ENCODE measurements at places on chromosomes 5 and 9. TPM values are rescaled to one million over a fixed set of nuclear protein-coding genes. Genes with fewer than 3 reads are reported as not detected.

Gene TYRP1
- polyA plus RNA-seq: not detected

- peak overlapping the region; percentile 63 for H3K27ac ChIP-seq
- peaks cover 8% of the 10 kb centered on the region for H3K27me3 ChIP-seq
- H3K4me3 ChIP-seq: peak overlapping the region; percentile 46
Observed at GRCh38 chr5:139647506-139648204, 494 bp upstream of the CXXC5 start.

DNA sequence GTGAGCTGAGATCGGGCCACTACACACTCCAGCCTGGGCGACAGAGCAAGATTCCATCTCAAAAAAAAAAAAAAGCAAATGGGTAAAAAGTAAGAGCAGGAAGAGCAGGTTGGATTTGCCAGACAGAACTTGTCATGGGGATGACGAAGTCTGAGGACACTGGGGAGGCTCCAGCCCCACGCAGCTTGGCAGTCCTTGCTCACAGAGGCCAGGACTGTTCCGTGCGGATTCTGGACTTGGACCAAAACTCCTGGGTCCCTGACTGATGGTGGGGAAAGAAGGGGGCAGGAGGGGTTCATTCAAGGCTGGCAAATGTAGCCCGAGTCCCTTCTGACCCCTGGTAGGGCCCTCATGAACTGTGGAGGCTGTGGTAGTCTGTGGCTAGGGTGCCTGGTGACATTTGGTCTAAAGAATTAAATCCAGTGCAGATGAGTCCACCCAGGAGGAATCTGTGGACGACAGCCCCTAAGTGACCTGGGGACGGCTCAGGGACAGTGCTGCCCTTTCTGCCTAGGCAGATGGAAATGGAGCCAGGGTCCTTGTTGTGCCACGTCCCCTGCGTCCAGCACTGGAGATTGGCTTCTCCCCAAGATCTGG, 3.1 kb downstream of the FGD3 start:
- H3K27me3 ChIP-seq: peaks cover 14% of the 10 kb centered on the region
- no peak for DNase-seq
- H3K36me3 ChIP-seq: no peaks in the 10 kb centered on the region
- H3K4me1 ChIP-seq: peaks cover 35% of the 10 kb centered on the region
- no peak overlapping the region for H3K27ac ChIP-seq
- no peak overlapping the region for H3K4me3 ChIP-seq

Gene PCDHA1
- not detected for polyA plus RNA-seq

DNA sequence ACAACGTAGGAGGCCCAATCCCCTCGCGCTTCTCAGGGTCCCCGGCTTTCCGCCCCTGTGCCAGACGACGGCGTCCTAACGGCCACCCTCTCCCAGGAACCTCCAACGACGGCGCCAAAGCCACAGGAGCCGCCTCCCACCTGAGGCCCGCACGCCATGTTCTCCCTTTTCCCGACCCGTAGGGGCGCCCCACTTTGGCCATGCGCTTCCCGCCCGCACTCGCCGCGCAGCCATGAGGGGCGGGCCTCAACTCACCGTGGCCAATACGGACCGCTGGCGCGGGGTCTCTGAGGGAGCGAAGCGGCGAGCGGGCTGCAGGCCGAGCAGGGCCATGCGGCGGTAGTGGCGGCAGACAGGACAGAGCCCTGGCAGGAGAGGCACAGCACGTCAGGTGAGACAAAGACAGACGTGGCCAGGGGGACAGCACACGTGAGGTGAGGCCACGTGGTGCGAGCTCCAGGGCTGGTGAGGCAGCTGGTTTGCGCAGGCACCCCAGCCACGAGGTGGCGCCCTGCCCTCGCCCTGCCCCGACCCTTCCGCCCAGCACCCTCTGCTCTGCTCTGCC, 1005.5 kb upstream of the PTPRD start:
- H3K4me3 ChIP-seq: no peak overlapping the region
- H3K27me3 ChIP-seq: no peaks in the 10 kb centered on the region
- DNase-seq: no peak
- H3K36me3 ChIP-seq: no peaks in the 10 kb centered on the region
- H3K27ac ChIP-seq: no peak overlapping the region
- no peaks in the 10 kb centered on the region for H3K4me1 ChIP-seq

- no peak overlapping the region for H3K27ac ChIP-seq
- DNase-seq: no peak
- H3K27me3 ChIP-seq: no peaks in the 10 kb centered on the region
- peaks cover 4% of the 10 kb centered on the region for H3K4me1 ChIP-seq
Observed at GRCh38 chr5:72123764-72124376, 16.6 kb downstream of the MAP1B start.

Gene DPYSL3
- 148 TPM for polyA plus RNA-seq

Gene GDNF
- 6.4 TPM for polyA plus RNA-seq

GRCh38 chr9:95581900-95582299, 65.1 kb upstream of the PTCH1 start:
- DNase-seq: no peak
- no peak overlapping the region for H3K4me3 ChIP-seq
- no peak overlapping the region for H3K27ac ChIP-seq
- no peaks in the 10 kb centered on the region for H3K4me1 ChIP-seq

- no peaks in the 10 kb centered on the region for H3K4me1 ChIP-seq
- H3K4me3 ChIP-seq: no peak overlapping the region
- no peaks in the 10 kb centered on the region for H3K27me3 ChIP-seq
Observed at GRCh38 chr5:94750681-94751080, 132.2 kb downstream of the SLF1 start.

DNA sequence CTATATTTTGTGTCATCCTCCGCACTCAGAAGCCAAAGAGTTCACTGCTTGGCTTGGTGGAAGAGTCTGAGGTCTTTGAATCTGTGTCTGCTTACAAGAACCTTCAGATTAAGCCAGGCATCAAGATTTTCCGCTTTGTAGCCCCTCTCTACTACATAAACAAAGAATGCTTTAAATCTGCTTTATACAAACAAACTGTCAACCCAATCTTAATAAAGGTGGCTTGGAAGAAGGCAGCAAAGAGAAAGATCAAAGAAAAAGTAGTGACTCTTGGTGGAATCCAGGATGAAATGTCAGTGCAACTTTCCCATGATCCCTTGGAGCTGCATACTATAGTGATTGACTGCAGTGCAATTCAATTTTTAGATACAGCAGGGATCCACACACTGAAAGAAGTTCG, 19.2 kb downstream of the TIGD6 start:
- H3K27me3 ChIP-seq: no peaks in the 10 kb centered on the region
- DNase-seq: no peak
- no peak overlapping the region for H3K4me3 ChIP-seq
- H3K4me1 ChIP-seq: no peaks in the 10 kb centered on the region
- H3K36me3 ChIP-seq: peaks cover 30% of the 10 kb centered on the region

GRCh38 chr5:82922086-82922734, 155.0 kb downstream of the TMEM167A start:
- no peaks in the 10 kb centered on the region for H3K36me3 ChIP-seq
- no peak overlapping the region for H3K4me3 ChIP-seq
- H3K27ac ChIP-seq: no peak overlapping the region

Gene C5orf52
- not detected for polyA plus RNA-seq

DNA sequence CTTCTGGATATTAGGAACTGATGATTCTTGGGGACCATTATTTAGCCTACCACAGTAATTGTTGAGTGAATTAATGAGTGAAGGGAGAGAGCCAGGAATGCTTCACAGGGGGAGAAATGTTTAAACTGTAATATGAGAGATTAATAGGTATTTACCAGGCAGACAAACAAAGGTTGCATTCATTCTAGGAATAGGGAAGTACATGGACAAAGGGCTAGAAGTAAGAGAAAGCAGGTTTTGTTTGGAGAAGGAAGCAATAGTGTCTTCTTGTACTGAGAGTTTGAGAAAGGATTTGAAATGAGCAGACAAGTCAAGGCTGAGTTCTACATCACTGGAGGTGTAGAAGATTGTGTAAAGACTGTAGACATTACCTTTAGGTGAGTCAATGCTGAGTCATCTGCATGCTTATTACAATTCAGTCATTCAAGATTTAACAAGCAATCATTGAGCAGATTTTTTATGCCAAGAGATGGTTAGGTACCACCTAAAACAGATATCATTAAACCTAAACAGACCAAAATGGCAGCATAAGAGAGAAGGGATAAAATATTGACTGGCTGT, 8.0 kb downstream of the TAF1L start:
- H3K27ac ChIP-seq: no peak overlapping the region
- H3K4me3 ChIP-seq: no peak overlapping the region
- no peak for DNase-seq
- H3K36me3 ChIP-seq: no peaks in the 10 kb centered on the region

Gene LOX
- 110 TPM for polyA plus RNA-seq

GRCh38 chr9:14344053-14344524, 30.1 kb upstream of the NFIB start:
- H3K27me3 ChIP-seq: peaks cover 13% of the 10 kb centered on the region
- peaks cover 51% of the 10 kb centered on the region for H3K4me1 ChIP-seq
- peak overlapping the region; percentile 98 for H3K27ac ChIP-seq
- peak overlapping the region; percentile 4 for H3K4me3 ChIP-seq

DNA sequence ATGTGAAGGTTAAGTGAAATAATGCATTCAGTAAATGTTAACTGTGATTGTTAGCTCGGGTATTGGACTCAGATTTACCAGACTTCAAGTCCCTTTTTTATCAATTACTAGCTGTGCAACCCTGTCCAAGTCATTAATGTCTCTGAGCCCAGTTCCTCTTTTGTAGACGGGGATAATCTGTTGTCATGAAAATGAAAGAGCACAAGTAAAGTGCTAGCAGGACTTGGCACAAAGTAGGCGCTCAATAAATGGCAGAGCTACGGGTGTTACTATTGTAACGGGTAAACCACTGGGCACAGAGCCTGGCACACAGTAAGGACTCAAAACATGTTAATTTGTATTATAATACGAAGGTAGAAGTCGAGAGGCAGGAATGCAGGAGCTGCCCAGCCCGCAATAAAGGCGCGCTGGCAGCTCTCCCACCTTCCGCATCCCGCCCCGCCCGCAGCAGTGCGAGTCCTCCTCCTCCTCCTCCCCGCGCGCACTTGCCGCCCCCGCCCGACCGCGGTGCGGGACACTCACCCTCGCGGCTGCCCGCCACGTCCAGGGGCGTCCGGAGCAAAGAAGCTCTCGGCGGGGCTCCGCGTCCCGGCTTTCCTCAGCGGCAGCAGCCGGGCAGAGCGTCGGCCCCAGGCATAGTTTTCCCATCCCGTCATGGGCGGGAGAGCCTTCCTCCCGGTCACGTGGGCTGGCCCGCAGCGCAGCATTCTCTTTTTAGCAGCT, at the start of gene C1QTNF2:
TSS of gene C1QTNF2 (minus strand) at position 637 of the 723 bp plus-strand sequence. CDS start 15,615 bp downstream, outside the sequence.
- DNase-seq: peak; percentile 96
- peak within 1 kb of the TSS; percentile 75 for H3K4me3 ChIP-seq
- H3K4me1 ChIP-seq: peaks cover 31% of the 10 kb centered on the region
- H3K27me3 ChIP-seq: no peaks in the 10 kb centered on the region

- DNase-seq: no peak
- H3K27me3 ChIP-seq: no peaks in the 10 kb centered on the region
- H3K27ac ChIP-seq: no peak overlapping the region
- H3K36me3 ChIP-seq: no peaks in the 10 kb centered on the region
Observed at GRCh38 chr5:157917491-157917890, 58.5 kb upstream of the CLINT1 start.

GRCh38 chr5:122941737-122942136, 94.8 kb downstream of the PPIC start:
- no peak overlapping the region for H3K27ac ChIP-seq
- H3K27me3 ChIP-seq: no peaks in the 10 kb centered on the region
- H3K4me3 ChIP-seq: no peak overlapping the region
- no peaks in the 10 kb centered on the region for H3K4me1 ChIP-seq
- no peak for DNase-seq
- H3K36me3 ChIP-seq: no peaks in the 10 kb centered on the region

DNA sequence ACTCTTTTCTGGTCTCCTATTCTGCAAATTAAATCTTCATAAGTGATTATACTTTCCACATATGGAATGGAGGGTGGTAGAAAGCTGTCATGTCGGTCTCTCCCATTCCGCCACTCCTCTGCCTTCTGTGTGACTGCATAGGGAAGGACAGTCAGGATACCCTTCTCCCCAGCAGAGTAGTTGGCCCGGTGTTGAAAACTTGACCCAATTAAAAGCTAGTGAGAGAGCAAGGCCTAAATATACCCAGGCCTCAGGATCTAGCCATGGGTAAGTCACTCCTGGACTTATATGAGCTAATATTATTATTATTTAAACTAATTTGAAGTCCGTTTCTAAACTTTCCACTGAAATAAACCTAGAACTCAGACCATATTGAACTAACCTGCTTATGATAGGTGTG, 194.8 kb downstream of the TSSK1B start:
- H3K27ac ChIP-seq: no peak overlapping the region
- H3K27me3 ChIP-seq: no peaks in the 10 kb centered on the region
- no peak overlapping the region for H3K4me3 ChIP-seq

- H3K27me3 ChIP-seq: no peaks in the 10 kb centered on the region
- H3K4me1 ChIP-seq: no peaks in the 10 kb centered on the region
- no peak overlapping the region for H3K27ac ChIP-seq
- H3K4me3 ChIP-seq: no peak overlapping the region
Observed at GRCh38 chr5:100311806-100312205, 223.4 kb upstream of the FAM174A start.

DNA sequence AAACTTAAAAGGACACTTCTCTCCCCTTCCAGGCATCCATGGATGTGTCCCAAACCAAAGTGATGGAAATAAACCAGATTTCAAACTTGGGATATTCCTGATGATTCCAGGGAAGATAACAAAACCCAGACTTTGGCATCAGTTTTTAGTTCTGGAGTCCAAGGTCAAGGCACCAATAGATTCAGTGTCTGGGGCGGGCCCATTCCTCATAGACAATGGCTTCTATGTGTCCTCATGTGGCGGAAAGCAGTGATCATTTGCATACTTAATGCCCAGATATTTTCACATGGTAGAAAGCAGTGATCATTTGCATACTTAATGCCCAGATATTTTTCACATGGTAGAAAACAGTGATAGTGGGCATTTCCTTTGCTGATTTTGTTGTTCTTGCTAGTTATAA, 151.4 kb upstream of the DAP start:
- H3K4me3 ChIP-seq: no peak overlapping the region
- no peak overlapping the region for H3K27ac ChIP-seq
- H3K36me3 ChIP-seq: no peaks in the 10 kb centered on the region
- H3K27me3 ChIP-seq: no peaks in the 10 kb centered on the region
- no peaks in the 10 kb centered on the region for H3K4me1 ChIP-seq

DNA sequence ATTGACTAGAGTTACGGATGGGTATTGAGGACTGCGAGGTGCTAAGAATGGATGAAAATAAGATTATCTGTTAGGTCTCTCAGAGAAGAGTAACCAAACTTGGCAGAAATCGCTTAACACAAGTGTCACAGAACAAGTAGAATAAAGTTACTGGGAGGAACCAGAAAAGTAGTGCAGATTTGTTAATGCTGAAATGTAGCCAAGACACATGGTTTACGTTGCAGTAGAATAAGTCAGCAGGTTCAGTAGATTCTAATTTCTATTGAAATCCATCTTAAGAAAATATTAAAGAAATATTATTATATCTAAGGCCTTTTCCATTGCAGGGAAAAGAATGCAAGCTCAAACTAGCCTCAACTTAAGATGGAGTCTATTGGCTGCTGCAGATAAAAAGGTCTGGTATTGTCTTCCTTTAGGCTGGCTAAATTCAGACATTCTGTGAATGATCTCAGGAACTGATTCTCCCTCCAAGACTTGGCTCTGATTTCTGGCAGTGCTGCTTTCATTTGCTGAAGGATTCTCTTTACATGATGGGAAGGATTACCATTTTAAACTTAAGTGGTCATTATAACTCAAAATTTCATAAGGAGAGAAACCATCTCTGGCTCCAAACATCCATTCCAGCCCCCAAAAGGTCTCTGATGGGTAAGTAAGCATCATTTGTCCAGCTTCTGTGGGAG, 314.9 kb downstream of the MARCHF11 start:
- peak; percentile 84 for DNase-seq
- no peaks in the 10 kb centered on the region for H3K36me3 ChIP-seq
- no peak overlapping the region for H3K4me3 ChIP-seq
- no peaks in the 10 kb centered on the region for H3K4me1 ChIP-seq
- H3K27ac ChIP-seq: no peak overlapping the region
